ENCODE measurements at places on chromosomes 1 and 21. TPM values are rescaled to one million over a fixed set of nuclear protein-coding genes. Genes with fewer than 3 reads are reported as not detected.

GRCh38 chr1:55012661-55013060 lies 13.9 kb downstream of the BSND start:
- no peak overlapping the region for H3K27ac ChIP-seq
- H3K4me1 ChIP-seq, result no peaks in the 10 kb centered on the region
- no peak for DNase-seq
- H3K4me3 ChIP-seq, result no peak overlapping the region
- no peaks in the 10 kb centered on the region for H3K27me3 ChIP-seq

Gene PDE4DIP
- polyA plus RNA-seq, result 22.3 TPM

DNA sequence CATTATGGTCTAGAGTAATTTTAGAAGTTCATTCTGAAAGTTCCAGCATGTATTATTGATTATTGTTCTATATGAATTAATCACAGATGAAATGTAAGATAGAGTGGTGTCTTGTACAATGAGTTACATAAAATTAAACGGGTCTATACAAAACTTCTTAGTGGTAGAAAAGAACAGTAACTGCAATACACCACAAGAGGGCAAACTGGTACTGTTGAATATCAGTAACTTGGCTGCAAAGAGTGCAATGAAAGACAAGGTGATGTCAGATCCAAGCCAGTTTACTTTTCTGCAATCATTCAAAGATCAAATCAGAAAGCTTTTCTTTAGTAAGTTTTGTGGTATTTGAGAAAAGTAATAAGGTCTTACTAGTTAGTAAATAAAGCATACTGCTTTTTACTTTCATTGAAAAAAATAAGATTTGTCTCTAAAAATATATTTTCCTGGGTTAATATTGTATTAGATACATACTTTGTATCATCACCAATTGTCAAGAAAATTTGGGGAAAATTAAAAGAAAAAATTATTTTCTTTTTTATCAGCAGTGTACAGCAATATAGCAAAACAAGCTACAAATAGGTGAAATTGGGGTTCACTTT lies 66.4 kb upstream of the BTG3 start:
- no peak overlapping the region for H3K27ac ChIP-seq
- DNase-seq, result peak; percentile 8
- no peak overlapping the region for H3K4me3 ChIP-seq
- no peaks in the 10 kb centered on the region for H3K4me1 ChIP-seq
- H3K27me3 ChIP-seq, result peaks cover 2% of the 10 kb centered on the region

GRCh38 chr1:116374353-116375147 lies 1.5 kb downstream of the ATP1A1 start:
- DNase-seq, result peak; percentile 38
- H3K27me3 ChIP-seq, result no peaks in the 10 kb centered on the region
- peak overlapping the region; percentile 94 for H3K4me3 ChIP-seq
- peak overlapping the region; percentile 94 for H3K27ac ChIP-seq

DNA sequence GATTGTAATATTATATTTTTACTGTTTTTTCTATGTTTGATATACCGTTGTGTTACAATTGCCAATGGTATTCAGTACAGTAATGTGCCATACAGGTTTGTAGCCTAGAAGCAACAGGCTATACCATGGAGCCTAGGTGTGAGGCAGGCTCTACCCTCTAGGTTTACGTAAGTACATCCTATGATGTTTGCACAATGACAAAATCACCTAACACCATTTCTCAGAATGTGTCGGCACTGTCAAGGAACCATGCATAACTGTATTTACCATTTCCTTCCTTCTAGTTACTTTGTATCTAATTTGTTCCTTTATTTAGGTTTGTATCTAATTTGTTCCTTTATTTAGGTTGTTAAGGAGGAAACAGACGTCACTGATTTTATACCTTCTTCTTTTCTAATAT lies 9.9 kb downstream of the NPHP4 start:
- H3K36me3 ChIP-seq, result peaks cover 6% of the 10 kb centered on the region
- H3K4me1 ChIP-seq, result no peaks in the 10 kb centered on the region
- no peaks in the 10 kb centered on the region for H3K27me3 ChIP-seq
- H3K4me3 ChIP-seq, result no peak overlapping the region
- peak; percentile 37 for DNase-seq

DNA sequence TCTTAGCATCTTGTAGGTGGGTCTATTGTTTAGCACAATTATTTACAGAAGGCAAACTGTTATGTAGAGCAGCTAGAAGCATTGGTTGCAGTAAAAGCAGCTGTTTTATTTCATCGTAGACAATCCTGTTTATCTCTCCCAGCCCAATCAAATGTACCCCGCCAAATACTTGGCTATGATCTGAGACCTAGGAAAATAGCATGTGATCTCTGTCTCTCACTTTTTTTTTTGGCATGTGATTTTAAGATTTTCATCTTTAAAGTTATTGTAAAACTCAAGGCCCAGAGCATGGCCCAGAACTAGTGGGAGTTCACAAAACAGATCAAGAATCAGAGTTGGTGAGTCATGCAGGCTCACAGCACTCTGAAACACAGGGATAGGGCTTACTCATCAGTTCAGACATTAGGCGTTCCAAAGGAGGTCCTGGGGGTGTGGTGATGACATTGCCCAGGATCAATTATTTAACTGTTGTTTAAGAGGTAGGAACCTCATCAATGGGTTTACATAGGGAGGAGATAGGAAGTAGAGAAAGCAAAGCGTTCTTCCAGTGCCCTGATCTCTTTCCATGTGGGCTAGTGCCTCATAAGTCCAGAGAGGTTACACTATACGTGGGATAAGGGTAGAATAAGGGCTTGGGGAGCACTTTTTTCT lies 40.2 kb downstream of the TBX19 start:
- no peaks in the 10 kb centered on the region for H3K36me3 ChIP-seq
- no peaks in the 10 kb centered on the region for H3K27me3 ChIP-seq
- H3K4me1 ChIP-seq, result no peaks in the 10 kb centered on the region
- no peak overlapping the region for H3K4me3 ChIP-seq

Gene LYPD8
- not detected for polyA plus RNA-seq

Gene TCHHL1
- polyA plus RNA-seq, result not detected

GRCh38 chr1:64248065-64248464 lies 44.6 kb downstream of the UBE2U start:
- H3K27me3 ChIP-seq, result peaks cover 2% of the 10 kb centered on the region
- peaks cover 4% of the 10 kb centered on the region for H3K4me1 ChIP-seq
- DNase-seq, result no peak
- no peak overlapping the region for H3K4me3 ChIP-seq

Gene TMEM82
- polyA plus RNA-seq, result not detected

GRCh38 chr1:223116950-223117349 lies 26.1 kb downstream of the TLR5 start:
- H3K27ac ChIP-seq, result no peak overlapping the region
- no peaks in the 10 kb centered on the region for H3K36me3 ChIP-seq
- DNase-seq, result no peak
- no peaks in the 10 kb centered on the region for H3K27me3 ChIP-seq

- H3K27me3 ChIP-seq, result no peaks in the 10 kb centered on the region
- no peaks in the 10 kb centered on the region for H3K4me1 ChIP-seq
- no peak for DNase-seq
- no peak overlapping the region for H3K4me3 ChIP-seq
- H3K36me3 ChIP-seq, result no peaks in the 10 kb centered on the region
These were observed 12.4 kb upstream of the KCNJ15 start for GRCh38 chr21:38244407-38244787.

- DNase-seq, result peak; percentile 74
- no peak within 1 kb of the TSS for H3K27ac ChIP-seq
- H3K36me3 ChIP-seq, result no peaks in the 10 kb centered on the region
These were observed at the start of gene PHC2 for GRCh38 chr1:33430692-33431593. Gene PHC2 (minus strand): TSS chr1:33431095. CDS start chr1:33375539, 55,556 bp downstream.

DNA sequence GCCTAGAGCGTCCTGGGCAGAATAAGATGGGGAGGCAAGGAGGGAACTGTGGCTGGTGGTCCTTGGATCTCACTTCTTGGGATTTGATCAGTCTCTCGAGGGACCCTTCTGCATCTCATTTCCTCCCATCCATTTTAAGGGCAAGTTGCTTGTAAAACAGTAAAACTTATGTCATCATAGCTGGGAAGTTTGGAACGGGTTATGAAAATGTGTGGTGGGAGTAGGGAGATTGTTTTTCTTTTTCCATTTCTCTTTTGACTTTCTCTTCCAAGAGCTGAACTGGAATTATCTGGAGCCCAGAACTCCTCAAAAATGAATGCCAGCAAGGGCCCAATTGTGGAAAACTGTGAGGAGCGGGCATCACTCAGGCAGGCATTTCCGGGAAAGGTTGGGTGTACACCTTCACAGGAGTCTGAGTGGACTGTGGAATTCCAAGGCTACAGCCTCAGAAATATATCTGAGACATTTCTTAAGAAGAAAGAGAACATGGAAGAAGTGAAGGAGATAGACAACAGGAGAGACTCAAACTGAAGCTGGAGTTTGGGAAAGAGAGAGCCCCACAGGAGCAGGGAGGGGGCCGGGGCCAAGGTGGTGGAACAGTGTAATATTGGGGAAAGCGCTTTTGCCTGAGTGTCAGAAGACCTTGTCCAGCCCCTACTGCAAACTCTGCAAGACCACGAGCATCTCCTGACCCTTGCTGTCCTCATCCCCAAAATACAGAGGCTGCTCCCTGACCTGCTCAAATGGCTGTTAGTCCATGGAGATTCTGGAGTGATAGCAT lies 185.1 kb downstream of the FOXD2 start:
- H3K4me3 ChIP-seq, result no peak overlapping the region
- no peak overlapping the region for H3K27ac ChIP-seq
- no peaks in the 10 kb centered on the region for H3K36me3 ChIP-seq
- H3K27me3 ChIP-seq, result no peaks in the 10 kb centered on the region
- DNase-seq, result no peak

DNA sequence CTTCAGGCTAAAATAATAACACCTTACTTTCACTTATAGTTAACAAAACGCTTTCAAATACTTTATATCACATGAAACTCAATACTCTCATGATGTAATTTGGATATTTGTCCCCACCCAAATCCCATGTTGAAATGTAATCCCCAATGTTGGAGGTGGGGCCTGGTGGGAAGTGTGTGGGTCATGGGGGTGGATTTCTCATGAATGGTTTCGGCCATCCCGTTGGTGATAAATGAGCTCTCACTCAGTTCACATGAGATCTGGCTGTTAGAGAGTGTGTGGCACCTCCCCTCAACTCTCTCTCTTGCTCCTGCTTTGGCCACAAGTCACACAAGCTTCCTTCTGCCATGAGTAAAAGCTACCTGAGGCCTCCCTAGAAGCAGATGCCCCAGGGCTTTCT lies 22.5 kb upstream of the PTGFRN start:
- no peaks in the 10 kb centered on the region for H3K4me1 ChIP-seq
- no peaks in the 10 kb centered on the region for H3K36me3 ChIP-seq
- no peaks in the 10 kb centered on the region for H3K27me3 ChIP-seq
- H3K4me3 ChIP-seq, result no peak overlapping the region
- no peak for DNase-seq
- H3K27ac ChIP-seq, result no peak overlapping the region

GRCh38 chr1:28247612-28248272 lies 11.6 kb upstream of the SESN2 start:
- no peaks in the 10 kb centered on the region for H3K27me3 ChIP-seq
- peaks cover 60% of the 10 kb centered on the region for H3K4me1 ChIP-seq

DNA sequence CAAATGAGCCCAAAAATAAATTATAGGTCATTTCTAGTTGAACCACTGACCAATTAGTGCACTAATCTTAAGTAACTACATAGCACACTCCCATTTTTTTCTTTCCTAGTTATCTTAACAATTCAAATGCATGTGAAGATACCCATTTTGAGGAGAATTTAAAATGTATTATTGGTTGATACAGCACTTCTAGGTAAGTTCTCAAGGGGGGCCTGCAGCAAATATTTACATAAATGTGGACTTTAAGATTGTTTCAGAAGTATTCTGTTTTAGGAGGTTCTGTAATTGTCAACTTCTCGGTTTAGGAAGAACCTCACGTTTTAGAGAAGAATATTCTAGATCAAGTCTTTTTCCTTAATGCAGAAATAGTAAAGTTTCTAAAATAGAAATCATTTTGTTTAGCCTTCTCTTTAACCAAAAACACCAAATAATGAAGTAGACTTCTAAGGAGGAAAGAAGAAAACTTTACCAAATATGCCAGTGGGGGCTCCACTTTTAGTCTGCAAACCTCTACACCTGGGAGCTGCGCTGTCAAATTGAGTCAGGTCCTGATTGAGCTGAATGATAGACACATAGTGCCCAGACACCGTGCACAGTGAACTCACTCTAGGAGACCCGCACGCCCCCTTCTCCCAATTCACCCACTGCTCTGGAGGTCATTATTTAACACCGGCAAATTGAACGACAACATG lies 144.4 kb downstream of the RUNX1 start:
- peaks cover 7% of the 10 kb centered on the region for H3K4me1 ChIP-seq
- no peak overlapping the region for H3K27ac ChIP-seq
- DNase-seq, result no peak
- peaks cover under 1% of the 10 kb centered on the region for H3K36me3 ChIP-seq
- no peaks in the 10 kb centered on the region for H3K27me3 ChIP-seq

Gene LCE6A
- not detected for polyA plus RNA-seq

Gene FCGR3A
- polyA plus RNA-seq, result 0.83 TPM

Gene LCE2C
- polyA plus RNA-seq, result not detected

Gene SH3D21
- 0.26 TPM for polyA plus RNA-seq

Gene ZBTB8A
- polyA plus RNA-seq, result not detected

- peaks cover 64% of the 10 kb centered on the region for H3K36me3 ChIP-seq
- H3K27me3 ChIP-seq, result no peaks in the 10 kb centered on the region
- DNase-seq, result no peak
- H3K27ac ChIP-seq, result no peak overlapping the region
- H3K4me1 ChIP-seq, result no peaks in the 10 kb centered on the region
These were observed 175.7 kb downstream of the VPS13D start for GRCh38 chr1:12405325-12406210.

- H3K36me3 ChIP-seq, result no peaks in the 10 kb centered on the region
- H3K27ac ChIP-seq, result no peak within 1 kb of the TSS
- H3K27me3 ChIP-seq, result peaks cover 20% of the 10 kb centered on the region
- peak within 1 kb of the TSS; percentile 62 for H3K4me3 ChIP-seq
These were observed at the start of gene DLGAP3 for GRCh38 chr1:34929497-34929852. Gene DLGAP3 (minus strand): TSS chr1:34929650. CDS start chr1:34905383, 24,267 bp downstream.

Gene ANKRD45
- polyA plus RNA-seq, result not detected

DNA sequence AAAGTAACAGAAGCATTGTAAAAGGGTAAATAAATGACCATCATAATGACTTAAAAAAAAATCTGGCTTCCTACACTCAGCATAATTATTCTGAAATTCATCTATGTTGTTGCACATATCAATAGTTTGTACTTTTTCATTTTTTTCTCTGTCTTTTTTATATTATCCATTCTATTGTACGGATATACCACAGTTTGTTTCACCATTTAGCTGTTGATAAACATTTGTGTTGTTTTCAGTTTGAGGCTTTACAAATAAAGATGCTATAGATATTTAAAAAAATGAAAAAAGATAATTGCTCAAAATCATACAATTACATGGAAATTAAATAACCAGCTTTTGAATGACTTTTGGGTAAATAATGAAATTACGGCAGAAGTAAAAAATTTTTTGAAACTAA lies 31.9 kb downstream of the GPR88 start:
- H3K36me3 ChIP-seq, result no peaks in the 10 kb centered on the region
- no peaks in the 10 kb centered on the region for H3K4me1 ChIP-seq

DNA sequence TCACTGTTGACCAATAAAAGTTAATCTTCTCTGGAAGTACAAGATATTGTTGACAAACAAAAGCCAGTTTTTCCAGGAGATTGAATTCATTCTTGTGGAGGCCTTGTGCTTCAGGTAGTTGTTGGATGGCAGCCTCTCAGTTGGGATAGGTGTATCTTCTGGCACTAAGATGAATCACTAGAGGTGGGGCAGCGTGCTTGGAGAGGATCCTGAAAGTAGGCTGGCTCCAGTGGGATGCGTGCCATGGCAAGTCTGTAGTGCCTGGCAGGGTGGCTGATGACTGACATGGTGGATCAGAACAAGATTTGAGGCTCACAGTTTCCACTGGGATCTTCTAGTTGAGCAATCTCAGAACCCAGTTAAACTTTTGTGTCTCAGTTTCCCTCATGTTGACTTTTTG lies 2.4 kb downstream of the VPS13D start:
- H3K27ac ChIP-seq, result no peak overlapping the region
- DNase-seq, result no peak
- no peaks in the 10 kb centered on the region for H3K27me3 ChIP-seq
- peak overlapping the region; percentile 47 for H3K4me3 ChIP-seq
- H3K36me3 ChIP-seq, result peaks cover 19% of the 10 kb centered on the region
